ENCODE measurements at places on chromosomes 5 and 9.

DNA sequence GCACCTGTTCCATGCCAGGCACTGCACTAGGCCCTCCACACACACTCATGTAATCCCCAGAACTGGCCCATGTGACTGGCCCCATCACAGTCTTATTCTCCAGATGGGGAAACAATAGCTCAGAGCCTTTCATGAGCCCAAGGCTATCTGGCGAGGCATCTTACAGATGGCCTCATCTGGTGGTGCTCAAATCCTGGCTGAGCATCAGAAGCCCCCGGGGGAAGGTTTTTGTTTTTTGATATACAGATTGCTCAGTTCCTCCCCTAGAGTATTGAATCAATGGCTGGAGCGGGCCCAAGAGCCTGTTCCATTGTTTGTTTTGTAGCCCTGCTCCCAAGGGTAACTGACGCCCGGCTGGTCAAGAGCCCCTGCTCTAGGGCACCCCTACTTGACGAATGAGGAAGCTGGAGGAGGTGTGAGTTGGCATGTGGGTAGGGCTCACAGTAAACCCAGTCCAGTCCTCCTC, 145.3 kb upstream of the RAPGEF1 start:
- no peaks in the 10 kb centered on the region for H3K4me1 ChIP-seq
- peaks cover 18% of the 10 kb centered on the region for H3K36me3 ChIP-seq
- no peak overlapping the region for H3K4me3 ChIP-seq
- no peak for DNase-seq

DNA sequence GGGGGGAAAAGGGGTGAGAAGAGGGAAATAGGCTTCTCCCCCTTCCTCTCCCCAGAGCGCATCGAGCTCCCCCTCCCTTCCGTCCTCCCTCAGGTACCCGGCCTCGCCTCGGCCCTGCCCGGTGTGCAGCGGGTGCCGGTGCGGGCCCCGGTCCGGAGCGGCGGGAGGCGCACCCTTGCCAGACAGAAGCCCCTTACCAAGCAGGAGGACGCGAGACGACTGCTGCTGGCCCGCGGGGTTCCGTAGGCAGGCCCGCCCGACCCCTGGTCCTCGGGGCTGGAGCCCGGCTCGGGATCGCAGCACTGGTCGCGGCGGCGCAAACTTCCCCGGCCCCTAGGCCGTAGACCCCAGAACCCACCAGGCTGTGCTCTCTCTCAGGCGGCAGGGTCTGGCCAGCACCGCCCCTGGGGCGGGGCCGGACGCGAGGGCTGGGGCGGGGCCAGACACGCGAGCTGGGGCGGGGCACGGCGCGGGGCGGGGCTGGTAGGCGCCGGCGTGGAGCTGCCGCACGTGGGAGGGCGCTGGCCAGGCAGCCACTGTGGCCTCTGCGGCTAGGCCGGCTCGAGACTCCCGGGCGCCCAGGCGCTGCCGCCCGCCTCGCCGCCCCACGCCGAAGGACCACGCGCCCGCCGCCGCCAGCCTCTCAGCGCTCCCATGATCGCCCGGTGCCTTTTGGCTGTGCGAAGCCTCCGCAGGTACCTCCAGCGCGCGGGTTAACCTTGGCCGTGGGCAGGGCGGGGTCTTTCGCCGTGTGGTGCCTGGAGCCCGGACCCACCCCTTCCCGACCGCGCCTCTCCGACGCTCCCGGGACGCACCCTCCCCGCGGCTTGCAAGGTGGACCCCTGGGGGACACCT, at the start of the genes NLN and SGTB:
NLN (plus strand) TSS at position 486 of the 855 bp plus-strand sequence; CDS start at position 655, 169 bp downstream.
SGTB (minus strand) TSS at position 390 of the 855 bp plus-strand sequence. CDS start 1,302 bp downstream, outside the sequence.
- peak within 1 kb of the TSS; percentile 24 for H3K27ac ChIP-seq
- H3K4me3 ChIP-seq: peak within 1 kb of the TSS; percentile 97
- no peaks in the 10 kb centered on the region for H3K27me3 ChIP-seq
- no peaks in the 10 kb centered on the region for H3K36me3 ChIP-seq

DNA sequence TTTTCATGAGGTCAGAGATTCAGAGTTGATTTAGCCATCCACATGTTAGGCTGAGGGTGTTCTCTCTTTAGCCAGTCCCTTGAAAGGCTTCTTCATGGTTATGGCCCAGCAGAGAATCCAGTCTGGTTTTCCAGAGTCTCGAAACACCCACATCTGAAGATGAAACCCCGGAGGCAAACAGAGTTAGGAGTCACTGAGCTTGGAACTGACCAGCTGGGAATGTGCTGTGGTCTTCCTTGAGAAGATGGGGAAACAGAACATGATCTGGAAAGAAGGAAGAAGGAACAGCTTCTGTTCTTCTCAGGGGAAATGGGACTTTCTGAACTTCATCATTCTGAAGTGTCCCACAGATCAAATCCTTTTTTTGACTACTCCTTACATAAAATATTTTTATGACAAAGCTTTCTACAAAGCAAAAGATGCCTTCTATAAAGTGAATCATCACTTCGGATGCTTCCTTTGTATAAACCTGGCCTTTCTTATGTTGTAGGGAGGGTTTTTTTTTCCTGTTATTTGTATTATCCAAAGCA, 45.4 kb downstream of the ZNF618 start:
- H3K27ac ChIP-seq: no peak overlapping the region
- H3K27me3 ChIP-seq: no peaks in the 10 kb centered on the region

GRCh38 chr9:121156263-121156731, 45.4 kb downstream of the RAB14 start:
- H3K36me3 ChIP-seq: peaks cover 49% of the 10 kb centered on the region
- H3K27me3 ChIP-seq: no peaks in the 10 kb centered on the region
- no peak overlapping the region for H3K4me3 ChIP-seq
- peak; percentile 48 for DNase-seq
- H3K4me1 ChIP-seq: peaks cover 2% of the 10 kb centered on the region

- no peak overlapping the region for H3K4me3 ChIP-seq
- DNase-seq: peak; percentile 28
- H3K27me3 ChIP-seq: no peaks in the 10 kb centered on the region
- H3K4me1 ChIP-seq: no peaks in the 10 kb centered on the region
Measured at GRCh38 chr9:93071464-93071863, 13.0 kb downstream of the SUSD3 start.

DNA sequence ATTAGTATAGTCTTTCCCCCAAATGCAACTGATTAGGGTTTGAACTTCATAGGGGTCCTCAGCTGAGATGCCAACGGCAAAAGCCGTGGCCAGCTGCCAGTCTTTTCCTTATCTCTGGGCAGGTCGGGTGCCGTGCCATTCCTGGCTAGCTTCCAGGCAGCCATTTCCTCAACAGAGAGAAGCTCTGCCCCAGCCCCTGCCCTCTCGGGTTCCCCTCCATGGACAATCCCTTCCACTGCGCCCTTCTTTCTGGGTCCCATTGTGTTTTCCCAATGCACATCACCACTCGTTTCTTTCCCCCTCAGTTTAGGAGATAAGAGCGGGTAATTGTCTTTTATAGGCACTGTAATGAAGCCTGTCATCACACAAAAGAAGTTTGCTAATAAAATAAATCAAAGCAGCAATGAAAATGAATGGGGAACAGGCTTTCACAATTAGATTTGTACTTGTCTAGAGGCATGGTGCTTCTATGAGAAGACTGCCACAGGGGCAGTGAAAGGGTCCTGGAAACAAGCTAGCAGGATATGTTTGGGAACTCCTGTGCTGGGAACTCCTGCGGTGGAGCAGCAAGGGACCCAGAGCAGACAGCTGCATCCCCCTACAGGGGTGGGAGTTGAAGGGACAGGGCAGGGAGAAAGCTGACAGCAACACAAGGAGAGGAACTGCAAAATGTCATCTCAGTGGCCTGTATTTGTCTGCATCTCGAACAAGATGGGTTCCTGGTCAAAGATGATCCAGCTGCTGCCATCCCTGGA, 48.0 kb upstream of the SAP30L start:
- DNase-seq: no peak
- peaks cover 6% of the 10 kb centered on the region for H3K4me1 ChIP-seq
- H3K36me3 ChIP-seq: no peaks in the 10 kb centered on the region
- no peaks in the 10 kb centered on the region for H3K27me3 ChIP-seq
- H3K4me3 ChIP-seq: no peak overlapping the region

DNA sequence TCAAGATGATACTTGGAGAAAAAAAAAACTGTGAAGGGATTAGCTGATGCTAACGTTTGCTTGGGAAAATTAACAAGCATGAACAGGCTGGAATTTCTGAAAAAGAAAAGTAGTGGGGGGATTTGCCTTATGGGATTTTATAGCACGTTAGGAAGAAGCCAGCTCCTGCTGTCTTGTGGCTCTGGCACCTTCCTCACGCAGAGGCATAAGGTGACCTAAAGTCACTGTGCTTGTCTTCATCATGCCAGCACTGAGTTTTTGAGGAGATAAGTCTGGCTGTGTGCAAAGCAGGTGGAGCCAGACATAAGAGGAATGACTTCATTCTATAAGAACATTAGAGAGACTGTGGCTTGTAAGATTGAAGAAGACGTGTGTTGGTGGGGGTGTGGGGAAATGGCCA, 94.4 kb upstream of the MAP1B start:
- H3K27me3 ChIP-seq: peaks cover 12% of the 10 kb centered on the region
- no peak for DNase-seq
- no peak overlapping the region for H3K27ac ChIP-seq
- no peaks in the 10 kb centered on the region for H3K36me3 ChIP-seq
- peaks cover 3% of the 10 kb centered on the region for H3K4me1 ChIP-seq

- no peak for DNase-seq
- H3K36me3 ChIP-seq: no peaks in the 10 kb centered on the region
- no peak overlapping the region for H3K4me3 ChIP-seq
- no peaks in the 10 kb centered on the region for H3K27me3 ChIP-seq
Measured at GRCh38 chr5:173507171-173507570, 109.3 kb downstream of the BOD1 start.

DNA sequence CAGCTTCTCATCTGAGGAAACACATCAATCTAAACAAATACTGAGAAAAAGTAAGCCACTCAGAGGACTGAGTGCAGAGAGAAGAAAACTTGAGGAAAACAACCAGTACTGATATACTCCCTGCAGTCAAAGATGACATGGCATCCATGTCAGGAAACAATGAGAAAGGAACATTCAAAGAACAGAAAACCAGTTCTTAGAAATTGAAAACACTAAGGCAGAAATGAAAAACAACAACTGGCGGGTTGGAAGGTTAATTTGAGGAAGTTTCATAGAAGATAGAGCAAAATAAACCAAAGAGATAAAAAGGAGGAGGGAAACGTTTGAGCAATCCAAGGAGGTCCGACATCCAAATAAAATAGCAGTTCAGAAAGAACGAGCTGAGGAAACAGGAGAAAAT, 475.2 kb downstream of the HINT1 start:
- no peak overlapping the region for H3K4me3 ChIP-seq
- H3K27ac ChIP-seq: no peak overlapping the region
- no peaks in the 10 kb centered on the region for H3K27me3 ChIP-seq
- no peak for DNase-seq
- H3K36me3 ChIP-seq: no peaks in the 10 kb centered on the region

- H3K4me1 ChIP-seq: peaks cover 8% of the 10 kb centered on the region
- no peaks in the 10 kb centered on the region for H3K36me3 ChIP-seq
- H3K4me3 ChIP-seq: no peak overlapping the region
- H3K27ac ChIP-seq: peak overlapping the region; percentile 49
- DNase-seq: no peak
Measured at GRCh38 chr9:87401681-87402080, 96.0 kb upstream of the DAPK1 start.

GRCh38 chr5:150636391-150637244, 3.8 kb upstream of the SYNPO start:
- peak; percentile 72 for DNase-seq
- peak overlapping the region; percentile 82 for H3K27ac ChIP-seq
- no peak overlapping the region for H3K4me3 ChIP-seq
- H3K27me3 ChIP-seq: no peaks in the 10 kb centered on the region

DNA sequence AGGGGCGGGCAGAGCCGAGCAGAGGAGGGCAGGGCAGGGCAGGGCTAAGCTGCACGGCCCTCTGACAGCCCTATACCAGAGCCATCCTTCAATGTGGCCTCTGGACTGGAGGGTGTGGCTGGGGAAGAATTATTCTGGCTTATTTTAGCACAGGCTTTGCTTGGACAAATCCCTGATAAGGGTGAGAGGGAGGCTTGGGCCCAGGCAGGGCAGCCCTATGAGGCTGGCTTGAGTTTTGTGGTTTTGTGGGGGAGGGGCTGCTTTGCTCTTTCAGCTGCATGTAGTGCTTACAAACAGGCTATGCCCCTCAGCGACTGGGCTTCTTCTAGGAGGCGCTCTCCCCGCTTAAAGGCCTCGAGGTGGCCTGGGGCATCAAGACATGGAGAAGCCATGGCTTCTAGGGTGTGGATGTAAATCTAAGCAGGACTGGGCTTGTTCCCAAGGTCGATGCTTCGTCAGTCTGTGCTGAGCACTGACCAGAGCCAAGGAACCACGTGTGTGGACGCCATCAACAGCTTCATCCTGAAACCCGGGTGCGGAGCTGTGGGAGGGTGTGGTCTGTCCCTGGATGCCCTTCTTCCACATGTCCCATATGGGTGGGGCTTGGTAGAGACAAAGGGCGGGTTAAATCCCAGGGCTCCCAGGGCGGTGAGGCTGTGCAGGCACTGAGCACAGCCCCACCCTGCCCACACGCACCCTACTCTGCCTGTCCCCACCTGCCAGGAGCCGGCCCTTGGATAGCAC, 45.7 kb upstream of the IPPK start:
- no peak overlapping the region for H3K4me3 ChIP-seq
- H3K36me3 ChIP-seq: peaks cover 87% of the 10 kb centered on the region
- H3K4me1 ChIP-seq: no peaks in the 10 kb centered on the region
- no peaks in the 10 kb centered on the region for H3K27me3 ChIP-seq

DNA sequence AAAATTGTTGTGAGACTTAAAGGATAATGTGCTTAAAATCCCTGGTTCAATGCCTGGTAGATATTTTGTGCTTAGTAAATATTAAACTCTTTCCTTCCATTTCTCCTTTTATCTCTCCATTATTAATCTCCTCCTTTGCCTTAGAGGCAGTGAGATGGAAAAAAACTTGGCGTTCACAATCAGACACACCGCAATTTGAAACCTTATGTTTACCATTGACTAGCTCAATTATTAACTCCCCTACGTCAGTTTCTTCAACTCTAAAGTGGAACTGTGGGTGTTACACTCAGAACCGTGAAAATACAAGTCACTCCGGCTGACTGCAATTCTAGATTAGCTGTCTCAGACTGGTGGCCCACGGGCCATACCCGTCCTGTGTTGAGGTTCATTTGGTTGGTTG, 327.2 kb downstream of the DEPDC1B start:
- no peaks in the 10 kb centered on the region for H3K4me1 ChIP-seq
- H3K27me3 ChIP-seq: no peaks in the 10 kb centered on the region
- DNase-seq: no peak
- no peak overlapping the region for H3K4me3 ChIP-seq
- H3K27ac ChIP-seq: no peak overlapping the region

GRCh38 chr9:2722715-2723114, 5.4 kb downstream of the KCNV2 start:
- no peaks in the 10 kb centered on the region for H3K27me3 ChIP-seq
- H3K4me1 ChIP-seq: peaks cover 5% of the 10 kb centered on the region
- peaks cover 18% of the 10 kb centered on the region for H3K36me3 ChIP-seq
- H3K27ac ChIP-seq: peak overlapping the region; percentile 61
- no peak overlapping the region for H3K4me3 ChIP-seq

DNA sequence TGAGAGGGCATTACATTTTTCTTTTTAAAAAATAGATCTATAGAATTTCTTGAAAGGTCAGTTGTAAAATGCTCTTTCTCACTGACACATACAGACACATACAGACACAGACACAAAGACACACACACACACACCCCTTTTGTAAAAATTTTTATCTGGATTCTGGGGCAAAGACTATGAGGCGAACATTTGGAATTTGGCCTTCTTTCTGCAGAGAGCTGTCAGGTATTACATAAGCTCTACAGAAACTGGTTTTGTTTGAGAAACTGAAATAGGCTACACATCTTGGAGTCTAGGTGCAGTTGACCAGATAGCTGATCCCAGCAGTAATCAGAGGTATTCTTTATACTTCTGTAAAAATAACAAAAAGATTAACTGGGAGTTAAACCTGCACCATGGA, 315.9 kb upstream of the RPS23 start:
- no peak overlapping the region for H3K27ac ChIP-seq
- no peak for DNase-seq
- no peak overlapping the region for H3K4me3 ChIP-seq
- H3K36me3 ChIP-seq: no peaks in the 10 kb centered on the region

- peak overlapping the region; percentile 24 for H3K27ac ChIP-seq
- H3K27me3 ChIP-seq: no peaks in the 10 kb centered on the region
- DNase-seq: peak; percentile 32
- H3K4me3 ChIP-seq: no peak overlapping the region
Measured at GRCh38 chr9:83034026-83034425, 28.9 kb downstream of the RASEF start.
